ENCODE measurements at places on chromosomes 5 and 9. TPM values are rescaled to one million over a fixed set of nuclear protein-coding genes. Genes with fewer than 3 reads are reported as not detected.

ALDH1A1 gene
- total RNA-seq: 141 TPM

C5orf46 gene
- 16.0 TPM for total RNA-seq

SHLD3 gene
- 5.0 TPM for total RNA-seq

PCDHGA11 gene
- 19.4 TPM for total RNA-seq

INSL6 gene
- not detected for total RNA-seq
